Stimulated activated CD8-positive, alpha-beta memory T cell treated with anti-CD3 and anti-CD28 coated beads, Interleukin-4, amount 100 ng/mL, for 1 hour (primary cell): ENCODE measurements at places on chromosomes 2 and 18.

- DNase-seq, result no peak
Measured at GRCh38 chr2:143559147-143559546, 429.9 kb downstream of the ARHGAP15 start.

GRCh38 chr2:173648816-173649215 lies 294.1 kb downstream of the CDCA7 start:
- DNase-seq, result no peak

DNA sequence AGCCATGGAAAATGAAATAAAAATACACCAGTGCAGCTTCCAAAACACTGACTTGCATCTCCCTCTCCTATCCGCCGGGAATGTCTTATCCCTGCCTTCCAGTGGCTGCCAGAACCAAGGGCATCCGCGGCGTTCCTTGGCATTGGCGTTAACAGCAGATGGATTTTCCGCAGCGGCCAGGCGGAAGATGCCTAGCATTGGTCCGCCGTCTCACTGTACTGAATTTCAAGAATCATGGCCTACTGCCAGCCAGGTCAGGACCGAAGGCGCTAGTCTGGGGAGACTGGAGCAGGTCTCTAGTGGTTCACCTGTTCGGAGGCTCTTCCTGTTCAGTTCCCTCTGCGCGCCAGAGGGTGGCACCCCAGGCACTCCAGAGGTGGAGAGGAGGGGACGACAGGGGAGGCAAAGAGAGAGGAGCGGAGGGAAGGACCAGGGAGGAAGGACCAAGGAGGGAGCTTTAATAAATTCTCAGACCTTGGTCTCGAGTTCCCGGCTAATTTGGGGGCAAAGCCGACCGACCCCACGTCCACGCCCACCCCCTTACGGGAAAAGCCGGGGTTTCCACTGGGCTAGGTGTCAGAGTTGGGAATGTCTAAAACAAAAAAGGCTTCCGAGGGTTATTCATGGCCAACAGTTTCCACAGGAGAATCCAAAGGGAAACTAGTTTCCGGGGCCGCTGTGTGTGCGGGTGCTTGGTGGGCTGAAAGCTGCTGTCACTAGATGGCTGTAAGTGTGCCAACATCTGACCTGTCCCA lies 3.7 kb upstream of the BCL2L11 start:
- DNase-seq, result peak; percentile 18

- no peak for DNase-seq
Measured at GRCh38 chr18:77141401-77142118, 9.0 kb upstream of the MBP start.

GRCh38 chr2:240921311-240921994 lies 15.3 kb downstream of the CROCC2 start:
- DNase-seq, result no peak

- DNase-seq, result no peak
Measured at GRCh38 chr2:157315901-157316300, 9.7 kb downstream of the ERMN start.

GRCh38 chr2:213036836-213037235 lies 114.6 kb downstream of the IKZF2 start:
- no peak for DNase-seq

DNA sequence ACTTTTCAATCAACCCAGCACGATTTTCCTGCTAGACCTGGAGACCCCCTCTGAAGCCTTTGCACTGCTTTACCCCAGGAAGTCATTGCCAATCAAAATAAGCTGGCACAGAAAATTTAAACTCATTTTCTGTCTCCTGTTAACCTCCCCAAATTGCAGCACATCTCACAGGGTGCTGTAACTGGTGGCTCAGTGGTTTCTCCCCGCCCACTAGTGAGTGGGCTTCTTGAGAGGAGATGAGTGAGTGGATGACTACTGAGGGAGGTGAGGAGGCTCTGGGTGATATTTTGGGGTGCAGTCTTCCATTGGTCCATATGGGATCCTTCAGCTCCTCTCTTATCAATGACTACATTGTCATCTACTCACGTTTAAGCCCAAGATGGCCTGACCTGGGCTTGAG lies 239.8 kb upstream of the HS6ST1 start:
- DNase-seq, result no peak

- no peak for DNase-seq
Measured at GRCh38 chr18:24231773-24232735, 93.2 kb downstream of the CABYR start.

DNA sequence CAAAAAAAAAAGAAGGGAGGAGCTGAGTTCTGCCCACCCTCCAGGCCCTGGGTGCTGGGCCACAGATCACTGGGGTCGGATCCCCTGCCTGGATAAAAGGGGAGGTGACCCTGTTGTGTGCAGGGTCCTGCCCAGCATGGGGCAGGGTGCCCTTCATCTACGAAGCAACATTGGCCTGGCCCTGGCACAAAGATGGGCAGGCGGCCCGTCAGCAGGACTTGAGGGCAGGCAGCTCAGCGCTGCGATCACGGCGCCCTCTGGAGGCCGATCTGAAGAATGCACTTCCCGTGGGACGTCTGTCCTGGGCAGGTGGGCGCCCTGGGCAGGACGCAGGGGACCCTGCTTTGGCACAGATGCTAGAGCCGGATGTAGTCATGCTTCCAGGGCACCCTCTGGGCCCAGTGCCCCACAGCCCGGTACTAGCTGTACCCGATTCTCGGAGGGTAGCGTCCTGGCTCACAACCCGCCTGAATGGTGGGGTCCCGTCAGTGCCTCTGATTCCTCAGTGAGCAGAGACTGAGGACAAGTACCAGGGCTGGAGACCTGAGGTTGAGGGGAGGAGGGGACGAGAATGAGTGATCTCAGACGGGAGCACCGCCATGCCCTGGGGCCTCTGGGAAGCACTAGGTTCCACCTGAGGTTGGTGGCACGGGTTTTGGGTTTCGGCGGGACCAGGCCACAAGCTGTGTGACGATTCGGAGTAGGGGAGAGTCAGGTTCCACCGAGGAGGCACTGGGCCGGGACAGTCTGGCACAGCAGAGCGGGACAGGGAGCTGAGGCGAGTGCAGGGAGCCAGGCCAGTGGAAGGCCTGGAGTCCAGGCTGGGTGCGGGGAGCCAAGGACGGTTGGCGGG lies 18.0 kb downstream of the ARID5A start:
- peak; percentile 44 for DNase-seq

DNA sequence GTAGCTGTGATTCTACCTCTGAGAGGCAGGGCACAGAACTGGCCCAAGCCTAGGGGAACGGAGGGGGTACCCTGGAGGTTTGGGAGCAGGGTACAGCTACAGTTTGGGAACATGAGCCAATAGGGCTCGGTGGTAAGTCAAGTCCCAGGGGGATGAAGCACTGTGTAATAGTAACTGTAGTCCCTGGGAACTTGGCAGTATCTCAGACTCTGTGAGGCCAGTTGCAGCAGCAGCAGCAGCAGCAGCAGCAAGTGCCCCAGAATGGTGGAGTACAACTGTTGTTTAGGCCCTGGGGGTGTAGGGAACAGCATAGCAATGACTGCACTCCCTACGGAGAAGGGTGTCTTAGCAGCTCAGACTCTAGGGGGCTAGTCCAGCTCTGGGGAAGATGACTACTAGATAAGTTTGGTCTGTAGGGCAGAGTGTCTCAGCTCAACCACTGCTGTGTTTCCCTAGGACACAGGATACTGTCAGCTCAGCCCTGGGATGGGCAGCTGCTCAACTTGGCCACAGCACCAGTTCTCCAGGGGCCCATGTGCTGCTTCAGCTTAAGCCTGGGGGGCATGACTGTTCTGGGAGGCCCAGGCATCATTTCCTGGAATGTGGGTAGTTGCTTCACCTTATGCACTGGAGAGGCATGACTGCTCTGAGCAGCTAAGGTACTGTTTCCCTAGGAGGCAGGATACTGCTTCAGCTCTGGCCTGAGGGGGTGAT lies 20.5 kb downstream of the CARF start:
- no peak for DNase-seq

DNA sequence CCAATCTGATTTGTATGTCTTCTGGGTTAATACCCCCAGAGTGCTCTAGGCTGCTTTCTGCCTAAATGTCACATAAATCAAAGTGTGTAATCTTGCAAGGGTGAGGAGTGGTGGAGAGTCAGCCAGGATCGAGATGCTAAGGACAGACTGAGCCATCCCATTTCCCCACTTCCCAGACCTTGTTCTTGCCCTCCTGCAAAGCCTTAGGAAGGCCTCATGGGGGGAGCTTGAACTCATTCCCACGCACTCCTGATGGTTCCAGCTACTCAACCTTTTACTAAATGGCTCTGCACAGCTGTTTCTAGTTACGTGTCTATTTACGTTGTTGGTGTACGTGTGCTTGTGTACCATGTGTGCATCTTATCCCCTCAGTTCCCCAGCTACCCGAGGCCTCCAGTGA lies 423.6 kb upstream of the TNP1 start:
- DNase-seq, result no peak

DNA sequence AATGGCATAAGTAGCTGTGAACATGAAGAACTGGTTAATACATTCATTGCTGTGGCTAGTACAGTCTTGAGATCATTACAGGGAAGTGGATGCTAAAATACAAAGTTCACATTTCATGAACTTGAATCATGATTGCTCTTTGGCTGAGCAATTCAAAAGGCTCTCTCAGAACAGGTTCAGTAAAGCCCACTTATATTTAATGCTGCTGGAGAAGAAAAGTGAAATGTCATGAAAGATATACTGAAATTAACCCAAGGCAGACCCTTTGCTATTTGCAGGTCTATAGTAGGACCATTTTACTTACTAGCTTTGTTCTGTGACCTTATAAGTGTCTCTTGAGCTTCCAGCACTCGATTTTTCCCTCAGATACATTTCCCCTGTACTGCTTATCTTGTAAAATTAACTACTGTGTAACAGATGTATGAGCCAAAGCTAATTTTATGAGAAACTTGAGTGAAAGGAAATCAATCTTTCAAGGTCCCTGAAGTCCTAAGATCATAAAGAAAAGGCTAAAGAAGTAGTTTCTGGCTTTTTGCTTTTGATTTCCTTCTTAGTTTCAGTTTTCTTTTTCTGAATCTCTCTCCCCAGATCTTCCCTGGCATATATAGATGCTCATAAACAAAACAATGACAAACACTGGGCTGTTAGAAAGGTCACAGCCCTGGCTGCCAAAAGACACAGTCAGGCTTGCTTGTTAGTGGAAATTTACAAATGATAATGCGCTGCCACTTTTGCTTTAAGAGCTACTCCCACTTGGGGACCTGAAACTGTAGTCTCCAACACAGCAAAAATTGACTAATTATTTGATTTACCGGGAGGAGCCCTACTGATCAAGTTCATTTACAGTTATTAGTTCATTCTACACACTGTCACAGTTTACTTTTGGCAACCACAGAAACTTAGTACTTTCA lies 132.7 kb upstream of the XPO1 start:
- no peak for DNase-seq

- no peak for DNase-seq
Measured at GRCh38 chr2:160372010-160372356, 121.6 kb downstream of the RBMS1 start.

DNA sequence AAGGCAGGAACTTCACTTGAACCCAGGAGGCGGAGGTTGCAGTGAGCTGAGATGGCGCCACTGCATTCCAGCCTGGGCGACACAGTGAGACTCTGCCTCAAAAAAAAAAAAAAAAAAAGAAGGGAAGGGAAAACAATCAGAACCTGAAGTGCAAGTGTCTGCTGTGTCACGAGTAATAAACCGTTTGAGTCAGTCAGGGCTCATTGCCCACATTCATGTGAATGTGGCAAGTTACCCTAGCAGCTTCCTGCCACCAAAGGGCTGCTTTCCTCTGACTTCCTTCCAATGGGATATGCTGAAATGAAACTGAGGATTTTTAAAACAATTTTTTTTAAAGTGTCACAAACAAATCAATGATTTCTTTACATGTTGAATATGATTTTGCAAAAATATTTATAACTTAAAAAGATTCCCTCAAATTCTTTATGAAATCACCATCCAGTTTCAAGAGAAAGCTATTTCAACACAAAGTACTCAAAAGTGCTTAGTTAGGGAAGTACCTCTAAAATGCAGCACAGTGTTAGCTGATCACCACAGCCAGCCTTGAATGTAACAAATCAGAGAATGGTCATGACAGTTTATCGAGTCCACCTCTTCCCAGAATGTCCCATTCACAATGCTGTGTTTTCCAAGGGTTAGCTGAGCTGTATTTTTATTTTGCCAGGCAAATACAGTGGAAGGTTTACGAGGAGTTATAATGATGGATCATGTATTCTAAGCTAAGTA lies 36.4 kb downstream of the WDSUB1 start:
- no peak for DNase-seq

DNA sequence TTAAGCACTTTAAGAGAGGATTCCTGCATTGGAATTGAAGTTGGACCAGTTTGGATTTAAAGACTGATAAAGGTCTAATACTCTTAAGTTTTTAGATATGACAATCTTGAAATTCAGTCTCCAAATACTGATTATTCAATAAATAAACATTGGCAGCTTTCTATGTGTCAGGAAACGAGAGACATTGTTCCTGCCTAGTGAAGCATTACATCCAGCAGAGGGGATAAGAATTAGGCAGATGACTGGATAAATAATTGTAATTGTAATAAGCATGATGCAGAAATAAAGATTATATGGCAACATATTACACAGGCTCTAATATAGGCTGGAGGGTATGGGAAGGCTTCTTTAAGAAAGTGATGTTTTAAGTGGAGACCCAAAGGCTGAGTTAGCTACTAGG lies 226.5 kb upstream of the MMADHC start:
- no peak for DNase-seq

DNA sequence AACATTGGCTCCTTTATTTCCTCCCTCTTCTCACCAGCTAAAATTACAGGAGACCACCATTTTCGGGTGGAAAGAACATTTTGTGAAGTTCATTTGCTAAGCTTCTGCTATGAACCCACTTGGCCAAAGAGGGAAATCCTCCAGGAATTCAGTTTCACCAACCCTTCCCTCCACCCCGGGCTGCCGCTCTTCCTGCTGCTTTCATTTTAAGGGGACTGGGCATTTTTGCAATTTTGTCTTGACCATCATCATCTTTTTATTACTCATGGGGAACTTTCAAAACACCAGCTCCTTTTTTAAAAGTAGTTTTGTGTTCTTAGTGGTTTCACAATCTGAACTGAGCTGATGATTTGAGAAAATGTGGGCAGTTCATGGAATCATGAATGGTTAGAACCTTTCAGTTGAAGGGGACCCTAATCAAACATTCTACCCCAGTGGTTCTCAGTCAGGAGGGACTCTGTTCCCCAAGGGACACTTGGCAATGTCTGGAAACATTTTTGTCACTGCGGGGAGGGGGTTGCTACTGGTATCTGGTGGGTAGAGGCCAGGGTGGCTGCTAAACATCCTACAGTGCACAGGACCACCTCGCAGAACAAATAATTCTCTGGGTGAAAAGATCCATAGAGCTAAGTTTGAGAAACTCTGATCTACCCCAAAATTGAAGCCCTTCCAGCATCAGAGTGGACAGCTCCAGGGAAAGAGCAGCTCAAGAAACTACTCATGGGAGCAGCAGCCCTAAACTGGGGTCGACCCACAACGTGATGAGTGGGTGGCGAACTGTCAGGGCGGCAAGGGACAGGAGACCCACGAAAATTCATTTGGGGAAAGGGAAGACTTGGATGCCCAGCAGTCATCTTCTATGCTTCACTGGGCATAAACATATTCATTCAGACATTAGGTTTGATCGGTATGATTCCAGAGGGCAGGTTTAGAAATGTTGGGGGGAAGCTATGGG lies 92.9 kb downstream of the ACKR3 start:
- no peak for DNase-seq

DNA sequence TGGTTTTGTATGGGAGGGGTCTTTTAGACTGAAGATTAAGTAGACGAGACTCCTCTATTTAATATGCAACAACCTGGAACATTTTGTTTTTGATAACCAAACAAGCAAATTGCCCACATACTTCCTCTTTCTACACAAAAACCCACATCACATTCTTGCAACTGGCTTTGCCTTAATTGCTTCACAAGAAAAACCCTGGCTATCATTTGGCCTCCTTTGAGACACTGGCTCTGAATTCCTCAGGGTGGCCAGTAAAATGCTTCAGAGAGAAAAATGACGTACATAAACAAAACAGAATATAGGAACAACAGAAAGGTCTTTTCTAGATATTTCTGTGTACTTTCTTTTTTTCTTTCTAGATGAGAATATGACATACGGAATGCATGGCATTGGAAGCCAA lies 103.0 kb downstream of the TRIB2 start:
- no peak for DNase-seq
